ENCODE measurements at places on chromosomes 5 and 9.
A peak's percentile ranks its signal among the peaks of the same experiment; 100 is the strongest.

DNA sequence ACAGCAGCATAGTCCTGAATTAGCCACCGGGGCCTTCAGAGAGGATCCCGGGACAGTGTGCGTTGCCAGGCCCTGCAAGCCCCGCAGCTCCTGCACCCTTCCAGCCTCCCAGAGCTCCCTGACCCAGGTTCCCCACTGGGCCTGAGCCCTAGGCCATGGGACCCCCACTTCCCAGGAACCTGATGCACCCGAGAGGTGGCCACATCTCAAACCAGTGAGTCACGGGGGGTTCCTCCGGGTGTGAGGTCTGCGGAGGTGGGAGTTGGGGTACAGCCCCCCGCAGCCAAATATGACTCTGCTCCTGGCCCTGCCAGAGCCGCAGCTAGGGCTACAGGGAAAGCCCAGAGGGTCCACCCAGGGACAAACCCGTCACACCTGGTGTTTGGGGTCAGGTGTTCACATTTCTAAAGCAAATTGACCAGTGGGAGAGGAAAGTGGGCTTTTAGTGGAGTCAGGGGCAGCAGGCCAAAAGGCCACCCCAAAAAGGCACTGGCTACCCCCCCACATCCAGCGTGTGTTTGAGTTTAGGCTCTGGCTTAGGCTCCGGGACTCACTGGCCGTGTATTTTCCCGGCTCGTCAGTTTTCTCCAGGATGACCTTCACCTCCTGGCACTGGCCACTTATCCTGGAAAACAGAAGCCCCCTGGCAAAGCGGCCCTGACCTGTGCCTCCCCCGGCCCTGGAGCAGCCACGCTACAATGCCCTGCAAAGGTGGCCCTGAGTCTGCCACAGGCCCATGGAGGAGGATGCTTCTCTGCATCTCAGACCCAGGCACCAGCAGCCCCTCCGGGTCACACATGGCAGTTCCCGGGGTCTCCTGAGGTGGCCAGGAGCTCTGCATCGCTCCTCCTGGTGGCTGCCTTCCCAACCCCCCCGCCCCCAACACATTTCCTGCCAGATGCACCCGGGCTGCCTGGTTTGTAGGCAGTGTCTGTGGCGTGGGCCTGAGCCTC, 17.4 kb upstream of the OBP2B start:
- no peak for DNase-seq

- no peak for DNase-seq
Observed at GRCh38 chr5:175738602-175739133, 80.8 kb downstream of the HRH2 start.

DNA sequence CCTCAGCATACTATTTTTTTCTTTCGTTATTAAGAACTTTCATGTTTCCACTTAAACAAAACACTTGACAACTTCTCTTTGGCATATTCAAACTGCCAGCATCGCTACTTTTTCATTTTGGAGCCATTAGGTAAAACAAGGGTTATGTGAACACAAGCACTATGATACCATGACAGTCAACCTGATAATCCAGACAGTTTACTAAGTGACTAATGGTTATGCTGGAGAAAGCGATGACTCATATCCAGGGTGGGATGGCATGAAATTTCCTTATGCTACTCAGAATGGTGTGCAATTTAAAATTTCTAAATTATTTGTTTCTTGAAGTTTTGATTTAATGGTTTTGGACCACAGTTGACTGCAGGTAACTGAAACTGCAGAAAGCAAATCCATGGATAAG, 29.9 kb upstream of the PRSS3 start:
- no peak for DNase-seq

GRCh38 chr5:142507531-142508372, 178.1 kb downstream of the FGF1 start:
- DNase-seq = no peak

DNA sequence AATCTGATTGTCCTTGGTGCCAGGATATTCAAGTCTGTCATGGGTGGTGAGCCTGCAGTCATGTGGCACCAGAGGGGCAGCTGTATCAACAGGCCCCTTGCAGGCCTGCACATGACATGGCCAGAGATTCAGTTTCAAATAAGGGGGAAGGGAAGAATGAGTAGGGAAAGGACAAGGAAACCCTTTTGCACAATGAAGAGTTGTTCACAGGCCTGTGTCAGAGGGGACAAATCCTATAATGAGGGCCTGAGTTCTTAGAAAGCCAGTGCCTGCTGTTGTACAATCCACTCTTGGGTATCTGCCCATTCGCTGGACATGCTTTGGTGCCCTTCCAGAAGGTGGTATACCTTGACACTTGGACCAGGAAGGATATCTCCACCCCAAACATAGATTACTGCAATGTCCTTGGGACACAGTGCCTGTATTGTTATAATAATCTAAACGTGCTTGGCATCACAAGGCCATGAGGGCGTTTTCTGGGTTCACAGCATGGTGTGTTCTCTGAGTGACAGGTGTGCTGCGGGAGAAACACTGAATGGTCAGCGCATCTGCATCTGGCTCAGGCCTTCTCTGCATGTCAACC, 1.9 kb upstream of the TMEM171 start:
- DNase-seq = no peak

- no peak for DNase-seq
Observed at GRCh38 chr9:81530310-81530810, 159.0 kb downstream of the TLE1 start.

- no peak for DNase-seq
Observed at GRCh38 chr5:28296254-28297013, 1258.0 kb upstream of the CDH9 start.

- DNase-seq = no peak
Observed at GRCh38 chr9:131525643-131526565, 5.2 kb downstream of the UCK1 start.

DNA sequence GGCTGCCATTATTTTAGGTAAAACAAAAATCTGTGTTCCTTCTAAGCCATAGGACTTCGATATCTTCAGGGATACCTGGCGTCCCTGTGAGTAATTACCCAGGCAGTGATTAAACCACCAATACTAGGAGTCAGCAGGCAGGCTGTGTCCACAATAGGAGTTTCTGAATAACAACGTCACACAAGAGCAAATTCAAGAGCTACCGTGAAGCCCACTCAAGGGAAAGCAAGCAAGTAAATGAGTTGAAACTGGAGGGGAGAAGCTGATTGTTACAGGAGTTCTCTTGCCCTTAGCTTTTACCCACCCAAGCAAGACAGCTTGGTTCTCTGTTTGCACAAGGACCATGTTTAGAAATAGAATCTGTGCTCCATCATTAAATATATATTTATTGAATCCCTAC, 50.8 kb downstream of the SEMA5A start:
- no peak for DNase-seq

- DNase-seq = no peak
Observed at GRCh38 chr5:111679611-111680010, 77.4 kb downstream of the NREP start.

- peak; percentile 98 for DNase-seq
Observed at GRCh38 chr5:180155365-180155926, 53.6 kb downstream of the RASGEF1C start.
